ENCODE measurements at places on chromosomes 11 and 22. TPM values are rescaled to one million over a fixed set of nuclear protein-coding genes. Genes with fewer than 3 reads are reported as not detected.

CCDC81 gene
- 0.29 TPM for total RNA-seq

OR4A5 gene
- not detected for total RNA-seq

MYO7A gene
- 0.29 TPM for total RNA-seq

SCGB1D2 gene
- not detected for total RNA-seq

MUC6 gene
- total RNA-seq: 0.10 TPM

SLC17A6 gene
- total RNA-seq: not detected

CARD18 gene
- total RNA-seq: not detected

SPON1 gene
- total RNA-seq: 0.10 TPM

DNA sequence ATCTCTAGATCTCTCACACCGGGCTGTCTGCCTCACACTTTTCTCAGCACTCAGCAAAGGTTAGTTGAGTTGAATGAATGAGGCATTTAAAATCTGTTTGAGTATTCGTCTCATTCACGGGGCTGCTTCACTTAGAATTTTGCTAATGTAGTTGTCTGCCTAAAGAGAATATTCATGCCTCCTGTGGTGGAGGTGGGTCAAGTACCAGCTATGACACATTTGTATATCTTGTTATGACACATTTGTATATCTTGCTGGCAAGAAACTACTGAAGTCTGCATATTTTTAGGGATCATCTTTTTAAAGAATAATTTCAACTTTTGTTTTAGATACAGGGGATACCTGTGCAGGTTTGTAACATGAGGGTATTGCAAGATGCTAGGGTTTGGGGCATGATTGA lies 43.1 kb downstream of the LDLRAD3 start:
- no peak for DNase-seq

DNA sequence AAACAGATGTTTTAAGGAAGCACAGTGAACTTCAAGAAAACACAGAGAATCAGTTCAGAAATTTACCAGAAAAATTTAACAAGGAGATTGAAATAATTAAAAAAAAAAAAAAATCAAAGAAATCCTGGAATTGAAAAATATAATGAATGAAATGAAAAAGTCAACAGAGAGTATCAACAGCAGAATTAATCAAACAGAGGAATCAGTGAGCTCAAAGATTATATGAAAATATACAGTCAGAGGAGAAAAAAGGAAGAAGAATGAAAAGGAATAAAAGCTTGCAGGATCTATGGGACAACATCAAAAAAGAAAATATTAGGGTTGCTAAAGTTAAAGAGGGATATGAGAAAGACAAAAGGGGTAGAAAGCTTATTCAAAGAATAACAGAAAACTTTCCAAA lies 82.3 kb downstream of the XRRA1 start:
- DNase-seq: no peak

DNA sequence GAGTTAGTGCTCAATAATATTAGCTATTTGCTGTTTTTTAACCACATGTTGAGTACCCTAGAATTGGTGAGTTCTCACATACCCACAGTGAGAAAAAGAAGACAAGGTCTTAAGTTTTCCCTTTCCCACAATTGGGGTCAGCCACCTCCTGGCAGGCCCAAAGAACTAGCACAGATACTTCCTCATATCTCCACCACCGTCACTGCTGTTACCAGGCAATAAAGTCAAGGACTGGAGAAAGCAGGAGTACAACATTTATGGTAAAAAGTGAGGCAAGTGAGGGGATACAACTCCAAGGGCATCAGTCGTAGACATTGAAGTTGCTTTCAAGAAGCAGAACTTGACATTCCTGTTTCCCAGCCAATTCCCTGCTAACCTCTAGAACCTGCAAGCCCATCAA lies 19.6 kb downstream of the ELP4 start:
- DNase-seq: no peak

DNA sequence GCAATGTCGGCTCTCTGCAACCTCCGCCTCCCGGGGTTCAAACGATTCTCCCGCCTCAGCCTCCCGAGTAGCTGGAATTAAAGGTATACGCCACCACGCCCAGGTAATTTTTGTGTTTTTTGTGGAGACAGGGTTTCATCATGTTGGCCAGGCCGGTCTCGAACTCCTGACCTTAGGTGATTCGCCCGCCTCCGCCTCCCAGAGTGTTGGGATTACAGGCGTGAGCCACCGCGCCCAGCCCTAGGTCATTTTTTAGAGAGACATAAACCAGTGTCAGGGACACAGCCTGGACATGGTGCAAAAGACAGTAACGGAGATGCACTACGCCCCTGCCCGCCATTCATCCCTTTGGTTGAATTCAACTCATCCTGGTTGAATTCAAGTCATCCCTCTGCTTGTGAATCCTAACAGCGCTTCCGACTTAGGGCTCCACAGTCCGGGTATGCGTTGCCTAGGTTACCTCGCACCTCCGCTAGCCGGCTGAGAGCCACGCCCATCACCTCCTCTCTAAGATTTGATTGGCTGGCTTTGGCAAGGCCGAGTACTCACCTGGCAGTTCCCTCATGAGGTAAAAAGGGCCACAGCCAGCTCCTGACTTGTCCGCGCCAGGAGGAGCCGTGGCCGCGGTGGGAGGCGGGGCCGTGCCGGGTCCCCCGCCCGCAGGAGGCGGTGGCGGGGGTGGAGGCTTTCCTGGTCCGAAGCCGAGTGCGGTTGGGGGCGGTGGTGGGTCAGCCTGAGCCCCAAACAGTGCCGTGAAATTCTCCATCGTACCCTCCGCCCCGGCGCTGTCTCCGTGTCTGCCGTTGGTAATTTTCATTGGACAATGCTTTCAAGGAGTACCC lies at the start of gene MED19:
Gene MED19 (minus strand): TSS at position 802 of the 842 bp plus-strand sequence. CDS start 36 bp downstream, at position 766.
- peak; percentile 73 for DNase-seq

GRCh38 chr11:117438371-117439000 lies 110.8 kb downstream of the CEP164 start:
- DNase-seq: peak; percentile 9

- no peak for DNase-seq
Observed at GRCh38 chr11:75286826-75287465, 46.4 kb downstream of the TPBGL start.

- peak; percentile 93 for DNase-seq
Observed at GRCh38 chr11:112318184-112318591, 57.5 kb upstream of the PLET1 start.

DNA sequence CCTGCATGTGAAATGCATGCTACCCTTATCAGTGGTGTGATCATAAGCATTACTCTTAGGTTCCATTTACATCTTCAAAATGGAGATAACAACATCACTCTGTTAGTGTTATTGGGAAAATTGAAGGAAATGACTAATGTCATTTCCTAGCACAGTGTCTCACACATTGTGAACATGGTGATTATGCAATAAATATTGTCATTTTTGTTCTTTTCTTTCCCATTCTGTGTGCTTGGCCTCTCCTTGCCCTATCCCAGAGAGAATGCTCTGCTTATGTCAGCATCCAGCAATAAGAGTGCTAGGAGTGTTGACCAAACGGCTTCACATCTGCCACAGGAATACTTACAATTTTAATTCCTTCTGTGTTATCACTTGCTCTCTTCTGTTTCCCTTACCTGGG lies 1024.1 kb upstream of the CCDC90B start:
- DNase-seq: no peak

DNA sequence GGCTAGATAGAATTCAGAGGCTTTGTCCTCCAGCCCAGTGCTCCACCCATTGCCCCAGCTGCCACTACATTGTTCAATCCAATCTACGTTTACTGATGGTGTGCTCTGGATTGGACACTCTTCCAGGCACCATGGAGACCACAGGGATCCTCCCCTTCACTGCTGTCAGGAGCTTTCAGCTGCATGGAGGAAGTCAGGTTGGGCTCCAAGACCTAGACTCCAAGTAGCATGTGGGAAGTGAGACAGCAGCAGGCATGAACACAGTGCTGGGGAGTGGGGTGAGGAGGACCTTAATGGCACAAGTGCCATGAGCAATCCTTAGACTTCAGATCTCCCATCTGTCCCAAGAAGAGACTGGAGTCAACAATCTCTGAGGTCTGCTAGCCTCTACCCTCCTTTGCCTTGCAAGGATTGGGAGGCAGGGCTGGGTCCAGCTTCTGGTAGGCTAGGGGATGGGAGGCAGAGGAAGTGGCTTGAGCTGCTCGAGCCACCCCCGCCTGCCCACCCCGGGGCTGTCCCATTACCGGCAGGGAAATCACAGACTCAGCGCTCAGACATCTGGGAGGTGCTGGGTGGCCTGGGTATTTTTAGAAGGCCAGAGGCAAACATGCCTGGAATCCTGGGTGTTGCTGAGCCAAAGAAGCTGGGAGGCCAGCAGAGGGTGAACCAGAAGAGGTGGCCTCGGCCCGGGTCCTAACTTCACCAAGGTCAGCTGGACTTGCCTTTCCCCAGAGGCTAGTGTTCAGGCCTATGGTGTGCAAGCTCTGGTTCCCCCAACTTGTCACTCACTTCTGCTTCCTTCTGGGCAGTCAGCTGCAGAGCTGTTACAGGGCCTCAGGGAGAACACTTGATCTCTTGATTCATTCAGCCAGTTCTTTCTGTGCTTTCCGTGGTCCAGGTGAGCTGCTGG lies 15.2 kb upstream of the FCHSD2 start:
- DNase-seq: peak; percentile 93

DNA sequence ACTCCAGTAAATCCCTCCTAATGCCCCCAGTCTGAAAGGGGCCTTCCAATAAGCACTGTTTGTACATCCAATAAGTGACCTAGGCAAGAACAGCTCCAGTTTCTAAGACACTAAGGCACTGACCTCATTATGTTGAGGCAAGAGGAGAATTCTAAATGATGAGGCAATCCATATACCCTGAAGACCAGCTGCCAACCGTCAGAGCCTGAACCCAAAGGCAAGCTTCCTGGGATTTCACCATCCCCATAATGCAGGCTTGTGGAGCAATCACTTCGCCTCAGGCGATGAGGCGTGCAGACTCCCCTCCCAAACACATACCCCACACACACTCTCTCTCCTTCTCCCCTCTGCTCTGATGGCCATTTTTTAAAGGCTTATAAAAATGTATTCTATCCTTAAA lies 49.5 kb downstream of the LGR4 start:
- peak; percentile 63 for DNase-seq

GRCh38 chr11:236774-237767 lies at the start of gene PSMD13:
PSMD13 (plus strand) TSS chr11:236976; CDS start chr11:237050, 74 bp downstream.
- DNase-seq: peak; percentile 80

GRCh38 chr11:1088927-1089737 lies 14.5 kb downstream of the MUC2 start:
- no peak for DNase-seq

GRCh38 chr11:102320679-102321078 lies 3.4 kb downstream of the BIRC3 start:
- DNase-seq: no peak

DNA sequence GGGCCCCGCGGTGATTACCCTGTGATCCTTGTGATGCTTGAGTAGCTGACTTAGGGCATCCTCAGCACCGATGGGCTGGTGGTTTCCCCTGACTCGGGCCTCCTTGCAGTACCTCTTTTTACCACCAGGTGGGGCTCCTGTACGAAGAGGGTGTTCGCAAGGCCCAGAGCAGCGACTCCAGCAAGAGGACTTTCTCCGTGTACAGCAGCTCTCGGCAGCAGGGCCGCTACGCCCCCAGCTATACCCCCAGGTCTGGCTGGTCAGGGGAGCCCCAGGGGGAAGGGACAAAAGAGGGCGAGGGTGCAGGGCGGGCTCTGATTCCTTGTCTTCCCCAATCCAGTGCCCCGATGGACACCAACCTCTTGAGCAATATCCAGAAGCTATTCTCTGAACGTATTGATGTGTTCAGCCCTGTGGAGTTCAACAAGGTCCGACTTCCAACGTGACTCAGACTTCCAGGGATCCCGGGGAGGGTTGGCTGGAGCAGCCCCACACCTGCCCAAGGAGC lies 1.3 kb upstream of the TM7SF2 start:
- peak; percentile 68 for DNase-seq

DNA sequence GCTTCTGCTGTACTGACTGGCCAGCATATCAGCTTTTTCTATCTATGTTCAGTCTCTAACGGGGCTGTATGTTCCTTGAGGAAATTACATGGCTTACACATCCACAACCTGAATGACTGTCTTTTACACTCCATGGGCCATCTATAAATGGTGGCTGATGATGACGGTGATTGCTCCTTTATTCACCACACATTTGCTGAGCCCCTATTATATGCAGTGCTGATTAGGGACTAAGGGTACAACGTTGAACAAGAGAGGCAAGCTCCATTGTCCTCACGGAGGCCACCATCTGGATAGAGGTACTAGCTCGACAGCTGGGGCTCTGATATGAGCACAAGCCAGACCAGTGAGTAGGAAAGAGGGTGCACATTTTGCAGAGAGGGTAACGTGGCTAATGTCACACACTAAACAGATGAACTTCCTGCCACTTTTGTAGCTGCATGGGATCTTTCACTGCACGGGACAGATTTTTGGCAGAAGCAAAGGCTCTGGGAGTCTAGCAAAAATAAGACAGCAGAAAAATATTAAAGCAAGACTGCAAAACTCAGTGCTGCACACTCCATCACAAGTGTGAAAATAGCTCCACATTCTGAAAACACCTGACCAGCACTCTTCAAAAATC lies 30.6 kb downstream of the DRD2 start:
- no peak for DNase-seq

DNA sequence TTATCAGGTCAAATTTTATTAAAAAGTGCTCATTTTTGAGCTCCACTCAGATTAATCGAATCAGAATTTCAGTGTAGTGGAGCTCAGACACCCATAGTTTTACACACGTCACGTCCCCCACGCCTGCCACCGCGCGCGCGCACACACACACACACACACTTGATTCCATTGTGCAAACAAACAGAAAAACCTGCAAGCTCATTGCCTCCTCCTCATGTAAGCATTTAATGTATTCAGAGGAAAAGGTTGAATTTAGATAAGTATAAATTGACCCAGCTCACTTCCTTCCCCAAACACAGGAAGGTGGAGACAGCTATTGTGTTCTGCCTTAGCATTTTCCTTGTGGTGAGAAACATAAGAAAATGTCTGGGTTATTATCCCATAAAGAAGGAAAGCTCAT lies 336.7 kb downstream of the LUZP2 start:
- DNase-seq: no peak
